ENCODE measurements at places on chromosomes 13 and 19. TPM values are rescaled to one million over a fixed set of nuclear protein-coding genes. Genes with fewer than 3 reads are reported as not detected.

DNA sequence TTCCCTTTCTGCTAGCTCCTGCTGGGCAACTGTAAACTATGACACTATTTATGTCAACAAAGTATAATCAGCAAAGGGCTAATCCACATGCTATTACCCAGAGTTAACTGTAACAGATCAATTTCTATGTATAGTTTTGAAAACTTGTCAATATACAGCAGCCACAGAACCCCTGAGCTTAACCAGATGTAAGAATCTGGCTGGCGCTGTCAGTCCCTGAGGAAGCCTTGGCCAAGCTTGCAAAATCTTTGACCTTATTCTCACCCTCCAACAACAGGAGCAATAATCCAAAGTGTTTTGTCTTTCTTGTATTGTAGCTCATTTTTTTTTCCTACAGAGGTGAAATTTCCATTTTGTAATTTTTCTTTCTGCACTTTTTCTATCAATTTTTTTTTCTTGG lies 1230.1 kb upstream of the SLC10A2 start:
- DNase-seq = peak; percentile 55

Gene KCNRG
- 1.1 TPM for polyA plus RNA-seq

Gene TUBB4A
- polyA plus RNA-seq = 0.49 TPM

Gene KLC3
- polyA plus RNA-seq = 0.41 TPM
